ENCODE measurements at places on chromosomes 11 and 22. TPM values are rescaled to one million over a fixed set of nuclear protein-coding genes. Genes with fewer than 3 reads are reported as not detected.

Gene SSTR3
- total RNA-seq: not detected

Gene TP53I11
- total RNA-seq: 55.7 TPM

Gene PATE4
- total RNA-seq: not detected

Gene TYMP
- 63.2 TPM for total RNA-seq

Gene ALDH3B1
- total RNA-seq: 91.6 TPM

Gene MPST
- total RNA-seq: 205 TPM

Gene GUCY1A2
- 8.0 TPM for total RNA-seq

Gene SMC1B
- not detected for total RNA-seq

Gene ANKRD13D
- 158 TPM for total RNA-seq

Gene ELFN2
- 3.5 TPM for total RNA-seq

Gene STIM1
- total RNA-seq: 61.2 TPM

Gene IGF2
- total RNA-seq: 149 TPM

Gene GAL3ST3
- total RNA-seq: not detected

Gene PGA3
- 11.1 TPM for total RNA-seq

Gene VSIG2
- not detected for total RNA-seq

Gene DEFB131B
- total RNA-seq: not detected

Gene ATG16L2
- 60.0 TPM for total RNA-seq

Gene KLHL35
- total RNA-seq: 3.0 TPM

Gene SLN
- total RNA-seq: not detected

Gene PPARA
- total RNA-seq: 32.6 TPM

Gene DDI1
- total RNA-seq: not detected

Gene MAJIN
- total RNA-seq: not detected

Gene HSPB2
- total RNA-seq: 5.0 TPM

Gene MYEOV
- 13.0 TPM for total RNA-seq

Gene CD3D
- total RNA-seq: not detected

Gene SAA2
- 12.6 TPM for total RNA-seq

Gene CALCA
- not detected for total RNA-seq

Gene SCGB1C1
- not detected for total RNA-seq

Gene TEX12
- total RNA-seq: not detected

Gene CHRM1
- not detected for total RNA-seq

Gene KCNQ1OT1
- total RNA-seq: 6.3 TPM

Gene NLRP6
- 1.0 TPM for total RNA-seq
